Left colon (tissue), 2 donors: ENCODE measurements at places on chromosomes 5 and 9. TPM values are rescaled to one million over a fixed set of nuclear protein-coding genes. Genes with fewer than 3 reads are reported as not detected.

DNA sequence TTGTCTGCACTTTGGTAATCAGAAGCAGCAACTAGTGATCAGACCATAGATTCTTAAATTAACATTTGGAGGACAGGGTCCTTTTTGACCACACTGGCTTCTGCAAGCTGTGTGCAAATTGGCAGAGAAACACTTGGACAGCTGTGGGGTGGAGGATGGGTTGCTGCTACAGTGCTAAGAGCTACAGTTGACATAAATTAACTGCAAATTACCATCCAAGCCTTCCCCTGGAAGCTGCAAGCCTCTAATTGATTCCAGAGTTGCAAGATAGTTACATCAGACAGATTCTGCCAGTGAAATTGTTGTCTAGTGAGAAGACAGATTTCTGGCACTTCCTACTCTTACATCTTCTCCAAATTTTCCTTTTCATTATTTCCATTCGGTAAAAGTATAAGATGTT lies 517.7 kb downstream of the DIRAS2 start:
- no peak for DNase-seq

GRCh38 chr5:175548626-175549311 lies 70.4 kb downstream of the SFXN1 start:
- no peak for DNase-seq

PCAT7 gene
- total RNA-seq, result 1.9 TPM

LPCAT1 gene
- total RNA-seq, result 13.8 TPM
